ENCODE measurements at places on chromosomes 16 and 17.

GRCh38 chr17:601926-602303, 112.7 kb downstream of the VPS53 start:
- DNase-seq = no peak

DNA sequence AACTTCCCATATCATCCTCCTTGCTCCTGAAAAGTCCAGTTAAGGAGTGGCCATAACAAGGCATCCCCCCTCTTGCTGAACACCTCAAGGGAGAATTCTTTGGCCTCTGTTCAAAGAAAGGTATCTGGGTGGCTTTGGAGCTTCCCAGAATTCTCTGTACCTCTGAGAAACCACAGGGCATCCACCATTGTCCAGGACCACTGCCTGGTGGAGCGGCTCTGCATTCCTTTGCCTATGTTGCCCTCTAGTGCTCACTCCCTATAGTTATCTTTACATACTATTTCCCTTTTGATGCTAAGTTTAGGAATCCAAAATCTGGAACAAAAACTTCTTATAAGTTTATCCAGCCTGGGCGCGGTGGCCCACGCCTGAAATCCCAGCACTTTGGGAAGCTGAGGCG, 30.3 kb downstream of the CHD9NB start:
- peak; percentile 21 for DNase-seq

DNA sequence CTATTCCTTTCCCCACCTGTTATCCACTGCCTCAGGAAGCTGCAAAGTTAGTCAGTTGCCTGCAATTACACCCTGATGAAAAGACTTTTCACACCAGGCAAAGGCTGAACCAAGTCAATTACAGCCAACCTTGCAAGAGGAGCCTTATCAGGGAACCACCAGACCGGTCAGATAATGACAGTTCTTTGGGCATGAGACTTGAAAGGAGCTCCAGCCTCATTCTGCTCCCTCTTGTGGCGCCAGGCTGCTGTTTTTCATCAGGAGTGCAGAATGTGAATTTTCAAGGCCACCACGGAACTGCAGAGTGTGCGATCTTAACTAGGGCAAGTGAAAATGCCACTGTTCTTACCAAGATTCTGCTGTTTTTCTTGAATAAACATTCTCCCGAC, 22.5 kb downstream of the DNAI2 start:
- DNase-seq = peak; percentile 60

DNA sequence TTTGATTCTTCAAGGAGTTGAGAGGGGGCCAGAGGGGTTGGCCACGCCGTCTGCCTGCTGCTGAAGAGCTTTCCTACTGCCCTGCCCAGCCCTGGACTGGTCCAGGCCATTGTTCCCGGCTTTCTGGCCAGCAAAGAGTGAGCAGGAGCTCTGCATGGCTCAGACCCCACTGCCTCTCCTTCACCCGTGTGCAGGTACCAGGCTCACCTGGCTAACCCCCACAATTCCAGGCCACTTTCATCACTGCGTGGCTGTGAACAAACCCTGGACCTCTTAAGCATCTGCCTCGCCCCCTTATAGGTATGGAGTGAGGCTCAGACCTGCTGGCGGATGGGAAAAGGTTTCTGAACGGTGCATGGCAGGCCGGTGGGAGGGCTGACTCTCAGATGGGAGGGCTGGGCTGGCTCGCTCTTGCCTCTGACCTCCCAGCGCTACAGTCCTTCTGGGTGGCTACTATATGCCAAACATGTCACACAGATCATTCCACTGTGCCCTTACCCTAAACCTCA, 8.9 kb downstream of the ZNF319 start:
- DNase-seq = no peak
